ENCODE measurements at places on chromosomes 6 and 20.

- DNase-seq, result no peak
Observed at GRCh38 chr6:163733061-163733460, 318.5 kb downstream of the QKI start.

- no peak for DNase-seq
Observed at GRCh38 chr6:164085091-164086075, 670.9 kb downstream of the QKI start.

DNA sequence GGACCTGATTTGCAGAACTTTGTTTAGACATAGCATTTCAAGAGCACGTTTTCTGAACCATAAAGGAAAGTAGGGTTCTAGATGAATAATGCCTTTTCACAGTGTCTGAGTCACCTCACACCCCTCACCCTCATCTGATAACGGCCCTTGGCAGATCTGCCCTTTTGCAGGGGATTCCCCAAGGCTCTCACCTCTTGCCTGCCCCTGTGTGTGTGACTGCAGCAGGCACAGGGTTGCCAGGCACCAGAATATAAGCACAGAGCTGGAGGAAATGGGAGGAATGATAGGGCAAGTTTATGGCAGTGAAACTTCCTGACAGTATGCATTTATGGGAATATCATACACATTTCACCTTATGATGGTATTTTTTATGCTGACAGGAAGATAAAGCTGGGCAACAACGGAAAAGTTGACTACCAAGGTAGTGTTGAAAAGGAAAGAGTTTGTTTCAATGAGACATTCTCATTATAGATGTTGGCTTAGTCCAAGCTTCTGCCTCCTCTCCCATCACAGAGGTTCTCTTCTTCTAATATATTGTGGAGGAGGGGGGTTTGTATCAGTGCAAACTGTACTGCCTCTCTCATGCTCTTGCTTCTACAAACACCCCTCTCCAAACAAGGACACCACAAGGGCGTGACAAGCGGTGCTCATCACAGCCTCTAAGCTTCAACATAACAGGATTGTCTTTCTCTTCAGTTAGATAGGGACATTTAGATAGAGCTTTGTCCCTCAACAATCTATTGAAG, 101.5 kb upstream of the BACH2 start:
- no peak for DNase-seq

GRCh38 chr6:161744211-161745067, 470.6 kb upstream of the AGPAT4 start:
- no peak for DNase-seq

GRCh38 chr6:2971420-2972218, at the start of gene SERPINB6:
Gene SERPINB6, minus strand, starts transcription at chr6:2971567. Its CDS starts 12,235 bp downstream, at chr6:2959332.
- no peak for DNase-seq

DNA sequence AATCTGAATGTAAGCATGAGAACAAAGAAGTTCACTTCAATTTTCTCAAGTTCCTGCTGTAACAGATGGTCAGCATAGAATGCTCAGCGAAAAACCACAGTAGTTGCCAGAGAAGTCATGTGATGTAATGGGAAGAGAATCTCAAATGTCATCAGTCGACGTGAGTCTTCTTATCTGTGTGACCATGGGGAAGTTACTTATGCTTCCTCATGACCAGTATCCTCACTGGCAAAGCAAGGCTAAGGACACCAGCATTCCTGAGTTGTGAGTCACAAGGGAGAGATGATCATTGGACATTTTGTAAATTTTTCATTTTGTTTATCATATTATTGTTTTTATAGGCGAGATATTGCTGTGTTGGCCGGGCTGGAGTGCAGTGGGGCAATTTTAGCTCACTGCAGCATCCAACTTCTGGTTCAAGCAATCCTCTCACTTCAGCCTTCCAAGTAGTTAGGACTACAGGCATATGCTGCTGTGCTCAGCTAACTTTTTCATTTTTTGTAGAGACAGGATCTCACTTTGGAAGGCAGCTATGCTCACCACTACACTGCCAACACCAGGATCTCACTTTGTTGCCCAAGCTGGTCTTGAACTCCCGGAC, 21.9 kb downstream of the SGK1 start:
- no peak for DNase-seq

- no peak for DNase-seq
Observed at GRCh38 chr6:88538840-88539239, 372.7 kb upstream of the CNR1 start.

- no peak for DNase-seq
Observed at GRCh38 chr6:43627008-43627825, 1.8 kb downstream of the GTPBP2 start.

DNA sequence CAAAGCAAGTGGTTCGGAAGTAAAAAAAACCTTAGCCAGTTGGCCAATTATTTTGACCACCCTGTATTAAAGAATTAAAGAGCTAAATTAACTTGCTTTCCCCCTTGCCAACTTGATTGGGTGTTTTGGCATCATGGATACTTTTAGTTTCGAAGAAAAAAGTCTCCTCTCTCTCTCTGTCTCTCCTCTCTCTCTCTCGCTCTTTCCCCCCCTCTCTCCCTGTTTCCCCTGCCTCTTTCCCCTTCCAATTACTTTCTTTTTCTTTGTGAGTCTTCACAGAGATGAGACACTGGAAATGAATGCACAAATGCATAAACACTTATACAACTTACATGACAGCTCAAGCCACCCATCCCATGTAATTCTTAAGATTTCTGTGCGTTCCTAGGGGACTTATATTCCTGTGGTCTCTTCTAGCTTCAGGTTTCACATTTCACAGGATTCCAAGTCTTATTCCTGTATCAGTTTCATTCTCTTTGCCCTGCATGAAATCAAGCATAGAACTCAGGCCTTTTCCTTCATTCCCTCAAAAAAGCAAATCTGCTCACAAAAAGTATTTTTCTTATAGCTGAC, 32.9 kb upstream of the EYA4 start:
- no peak for DNase-seq

GRCh38 chr6:151675746-151676459, 131.6 kb upstream of the ESR1 start:
- DNase-seq, result no peak

DNA sequence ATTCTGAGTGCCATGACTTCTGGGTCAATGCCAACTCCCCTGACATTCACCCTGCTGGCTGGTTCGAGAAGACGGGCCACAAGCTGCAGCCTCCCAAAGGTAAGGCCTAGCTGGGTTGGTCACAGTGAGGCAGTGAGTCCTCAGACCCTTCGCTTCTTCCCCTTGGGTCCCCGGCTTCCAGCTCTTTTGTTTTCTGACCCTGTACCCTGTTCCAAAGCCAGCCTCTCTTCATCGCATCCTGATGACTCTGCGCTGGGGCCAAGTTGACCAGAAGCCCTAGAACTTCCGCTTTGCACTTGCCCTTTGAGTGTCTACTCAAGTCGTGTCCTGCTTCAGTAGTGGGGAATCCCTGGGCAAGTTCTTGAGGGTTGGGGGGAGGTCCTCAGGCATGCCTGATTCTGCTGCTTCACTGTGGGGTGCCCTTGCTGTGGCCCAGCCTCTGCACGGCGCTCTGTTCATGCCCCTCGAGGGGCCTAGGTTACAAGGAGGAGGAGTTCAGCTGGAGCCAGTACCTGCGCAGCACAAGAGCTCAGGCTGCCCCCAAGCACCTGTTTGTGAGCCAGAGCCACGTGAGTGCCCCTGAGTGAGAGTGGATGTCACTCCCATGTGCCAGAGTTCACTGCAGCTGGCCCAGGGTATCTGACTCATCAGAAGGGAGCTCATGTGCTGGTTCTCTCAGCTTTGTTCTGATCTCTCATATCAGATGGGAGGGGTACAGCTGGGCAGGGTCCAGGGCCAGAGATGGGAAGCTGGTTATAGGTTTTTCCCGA, 23.0 kb downstream of the L3MBTL1 start:
- DNase-seq, result no peak

GRCh38 chr6:119174879-119175817, 96.7 kb upstream of the FAM184A start:
- no peak for DNase-seq

GRCh38 chr6:149445573-149445972, 39.2 kb downstream of the ZC3H12D start:
- no peak for DNase-seq

- no peak for DNase-seq
Observed at GRCh38 chr6:98967616-98968015, 19.9 kb upstream of the FBXL4 start.

DNA sequence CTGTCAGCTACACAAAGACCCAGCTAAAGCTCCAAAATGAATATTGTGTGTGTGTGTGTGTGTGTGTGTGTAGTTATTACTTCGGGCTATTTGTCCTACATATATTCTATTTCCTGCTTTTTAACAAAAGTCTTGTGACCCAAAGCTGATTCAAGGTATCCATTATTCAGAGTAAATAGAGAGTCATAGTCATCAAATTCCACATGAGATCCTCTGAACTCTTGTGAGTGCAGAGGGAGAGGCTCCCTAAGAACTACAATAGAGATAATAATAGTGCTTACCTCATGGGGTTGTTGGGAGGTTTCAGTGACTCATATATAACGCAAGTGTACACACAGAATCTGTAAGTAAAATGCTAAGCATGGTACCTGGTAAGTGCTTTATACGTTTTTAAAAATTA, 95.6 kb upstream of the SHLD1 start:
- DNase-seq, result no peak

- no peak for DNase-seq
Observed at GRCh38 chr6:14711056-14711703, 534.7 kb upstream of the JARID2 start.

DNA sequence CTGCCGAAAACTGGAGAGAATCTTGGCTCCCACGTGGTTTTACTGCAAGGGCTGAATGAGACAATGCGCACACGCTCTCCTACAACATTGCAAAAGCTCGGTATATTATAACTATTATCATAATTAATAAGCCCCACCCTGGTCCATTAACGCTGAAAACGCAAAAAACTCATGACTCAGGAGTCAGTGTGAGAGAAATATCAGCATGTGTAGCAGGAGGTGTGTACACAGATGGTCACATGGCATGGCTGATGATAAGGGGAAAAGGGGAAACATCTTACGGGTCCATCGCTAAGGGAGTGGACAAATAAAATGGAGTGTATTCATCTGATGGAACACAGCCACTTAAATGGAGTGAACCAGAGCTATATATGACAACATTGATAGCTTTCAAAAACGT, 29.2 kb downstream of the CDH22 start:
- DNase-seq, result no peak

DNA sequence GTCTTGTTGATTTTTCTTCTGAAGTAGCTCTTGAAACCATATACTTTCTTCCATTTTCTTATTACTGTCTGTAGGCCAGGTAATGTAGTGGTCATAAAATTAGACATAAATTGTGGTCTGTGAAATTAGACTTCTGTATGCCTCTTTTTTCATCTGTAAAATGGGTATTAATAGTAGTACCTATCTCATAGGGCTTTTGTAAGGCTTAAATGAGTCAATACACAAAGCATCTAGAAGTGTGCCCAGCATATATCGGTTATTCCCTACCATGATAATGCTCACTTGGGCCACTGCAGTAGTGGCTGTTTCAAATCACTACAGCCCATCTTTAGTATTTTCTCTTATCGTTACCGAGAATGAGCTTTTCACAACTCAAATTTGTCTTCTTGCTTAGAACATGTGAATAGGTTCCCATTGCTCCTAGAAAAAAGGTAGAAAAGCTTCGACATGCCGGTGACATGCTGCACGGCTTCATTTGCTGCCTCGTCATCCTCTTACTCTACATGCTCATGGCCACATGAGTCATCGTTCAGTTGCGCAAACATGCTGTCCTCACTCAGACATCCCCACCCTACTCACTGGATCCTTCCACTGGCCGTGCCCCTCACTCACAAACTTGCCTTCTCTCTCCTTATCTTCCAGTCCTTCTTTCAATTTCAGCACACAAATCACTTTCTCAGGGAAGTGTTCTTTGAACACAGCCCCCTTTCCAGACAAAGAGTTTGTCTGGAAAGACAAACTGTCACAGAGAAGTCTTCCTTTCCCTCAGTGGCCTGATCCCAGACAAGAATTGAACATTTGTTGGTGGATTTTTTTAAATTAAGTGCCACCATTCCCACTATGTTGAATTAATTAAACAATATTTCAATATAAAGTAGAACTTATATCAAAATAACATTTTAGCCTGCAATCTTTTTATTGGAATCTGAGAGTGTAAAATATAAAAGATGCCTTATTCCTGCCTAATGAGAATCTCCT, 32.2 kb upstream of the ERVFRD-1 start:
- no peak for DNase-seq

DNA sequence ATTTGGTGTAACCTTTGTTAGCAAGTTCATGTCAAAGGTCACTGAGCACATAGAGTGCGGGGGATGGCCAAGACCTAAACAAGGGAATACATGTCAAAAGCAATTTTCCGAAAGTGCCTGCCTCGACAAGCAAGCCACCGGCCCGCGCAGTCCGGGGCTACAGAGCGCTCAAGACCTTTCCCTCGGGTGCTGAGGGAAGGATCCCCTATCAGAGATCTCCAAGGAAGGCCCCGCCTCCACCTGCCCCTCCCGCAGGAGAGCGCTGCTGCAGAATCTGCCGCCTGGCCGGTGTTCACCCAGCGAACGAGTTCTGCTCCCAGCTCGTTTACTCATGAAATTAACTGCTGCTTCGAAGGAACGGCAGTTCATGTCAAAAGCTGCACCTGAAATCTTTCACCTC, 252.7 kb downstream of the BMP7 start:
- no peak for DNase-seq

GRCh38 chr6:52491203-52492069, 71.3 kb downstream of the EFHC1 start:
- DNase-seq, result no peak

- no peak for DNase-seq
Observed at GRCh38 chr6:122352981-122353664, 46.3 kb upstream of the HSF2 start.
